ENCODE measurements at places on chromosomes 6 and 20. TPM values are rescaled to one million over a fixed set of nuclear protein-coding genes. Genes with fewer than 3 reads are reported as not detected.

PI16 gene
- not detected for total RNA-seq

CTAGE9 gene
- not detected for total RNA-seq

- no peak for DNase-seq
These were observed 5.5 kb downstream of the VEGFA start for GRCh38 chr6:43775535-43775885.

DNA sequence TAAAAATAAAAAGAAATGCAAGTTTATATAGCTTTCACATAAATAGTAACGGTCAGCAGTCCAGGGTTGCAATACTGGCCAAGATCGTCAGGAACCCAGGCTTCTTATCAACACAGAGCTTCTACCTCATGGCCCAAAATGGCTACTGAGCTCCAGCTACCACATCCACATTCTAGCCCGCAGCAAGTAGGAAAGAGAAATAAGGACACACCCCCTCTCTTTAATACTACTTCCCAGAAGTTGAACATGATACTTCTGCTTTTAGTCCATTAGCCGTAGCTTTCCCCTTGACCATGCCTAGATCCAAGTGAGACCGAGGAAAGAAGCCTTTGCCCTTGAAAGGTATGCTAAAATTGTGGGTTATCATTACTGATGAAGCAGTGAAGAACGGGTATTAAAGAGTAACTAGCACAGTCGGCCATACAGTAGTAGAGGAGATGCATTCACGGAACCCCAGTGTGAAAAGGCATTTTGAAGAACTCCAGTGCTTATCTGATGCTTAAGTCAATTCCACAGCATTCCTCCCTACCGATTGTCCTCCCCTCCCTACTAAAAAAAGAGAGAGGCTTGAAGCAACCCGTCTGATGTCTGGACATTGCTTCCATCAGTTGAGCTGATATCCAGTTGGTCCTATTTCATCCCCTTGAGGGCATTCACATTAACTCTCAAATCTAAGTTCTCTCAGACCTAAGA lies 226.9 kb upstream of the RREB1 start:
- DNase-seq = no peak

DNA sequence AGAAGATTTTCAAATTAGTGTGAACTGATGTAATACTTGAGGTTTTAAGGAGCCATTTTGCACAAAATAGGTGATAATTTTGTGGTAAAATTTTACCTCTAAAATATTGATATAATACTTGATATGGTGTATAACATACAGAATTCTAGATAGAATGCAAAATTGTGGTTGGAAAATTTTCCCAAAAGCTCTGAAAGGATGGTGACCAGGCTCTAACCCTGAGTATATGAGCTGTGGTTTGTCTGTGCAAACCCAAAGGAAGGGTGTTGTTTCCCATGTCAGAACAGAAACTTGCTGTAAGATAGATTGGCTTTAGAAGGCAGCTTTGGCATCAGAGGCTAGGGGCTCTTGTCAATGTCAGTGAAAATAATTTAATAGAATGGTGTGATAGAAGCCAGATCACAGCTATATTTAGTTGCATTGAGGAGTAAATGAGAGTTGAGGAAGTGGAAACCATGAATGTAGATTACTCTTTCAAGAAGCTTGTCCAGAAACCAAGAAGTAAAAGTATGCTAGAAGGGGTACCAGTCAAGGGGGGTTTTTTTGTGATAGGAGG lies 257.7 kb downstream of the FARS2 start:
- no peak for DNase-seq

- DNase-seq = no peak
These were observed 210.4 kb downstream of the KCNQ5 start for GRCh38 chr6:72832271-72832670.

DNA sequence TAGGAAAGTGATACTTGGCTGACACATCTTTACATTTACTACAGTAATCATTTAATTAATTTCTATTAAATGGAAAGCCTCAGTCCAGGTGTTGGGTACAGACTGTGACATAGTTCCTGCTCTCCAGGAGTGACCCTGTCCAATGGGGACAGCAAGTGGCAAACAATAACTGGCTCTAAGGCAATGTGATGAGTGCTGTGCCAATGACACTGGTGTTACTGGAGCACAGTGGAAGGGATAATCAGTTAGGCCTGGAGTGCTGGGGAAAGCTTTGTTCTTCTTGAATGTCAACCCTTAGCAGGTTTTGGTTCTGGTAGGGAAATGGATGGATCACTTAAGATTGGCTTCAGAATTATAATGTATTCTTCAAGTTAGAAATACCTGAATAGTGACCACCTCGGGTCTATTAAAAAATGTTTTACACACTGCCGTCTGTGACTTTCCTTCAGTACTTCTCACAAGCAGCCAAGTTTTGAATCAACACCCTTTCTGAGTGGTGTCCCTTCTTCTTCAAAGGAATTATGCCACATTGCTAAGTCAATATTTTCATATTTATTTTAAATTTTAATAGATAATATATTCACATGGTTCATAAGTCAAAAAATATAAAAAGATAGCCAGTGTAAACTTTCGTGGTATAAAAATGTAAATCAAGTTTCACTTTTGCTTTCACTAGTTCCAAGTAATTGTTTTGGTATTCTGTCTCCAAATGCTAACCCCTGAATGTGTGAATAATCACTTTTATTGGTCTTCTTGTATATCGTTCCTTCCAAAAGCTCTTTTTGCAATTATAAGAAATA lies 9.6 kb downstream of the CMTR1 start:
- no peak for DNase-seq

DNA sequence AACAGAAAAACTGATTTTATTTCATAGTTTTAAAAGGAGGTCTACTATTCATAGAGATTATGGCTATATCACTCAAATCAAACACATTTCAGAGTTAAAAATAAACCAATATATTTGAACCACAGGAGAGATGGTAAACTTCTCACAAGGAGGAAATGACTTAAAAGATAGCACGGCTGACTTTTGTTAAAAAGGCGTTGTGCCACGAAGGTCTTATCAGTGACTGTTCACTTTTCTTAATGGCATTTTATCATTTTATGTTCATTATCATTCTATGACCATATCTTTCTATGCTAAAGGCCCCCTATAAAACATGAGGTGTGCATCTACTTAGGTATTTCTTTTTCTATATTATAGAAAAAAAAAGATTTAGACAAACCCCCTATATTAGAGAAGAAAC lies 19.6 kb downstream of the ELOVL4 start:
- no peak for DNase-seq

GRCh38 chr6:124769811-124770544 lies 192.3 kb upstream of the RNF217 start:
- DNase-seq = no peak

GRCh38 chr6:20574355-20574754 lies 40.1 kb downstream of the CDKAL1 start:
- no peak for DNase-seq

DNA sequence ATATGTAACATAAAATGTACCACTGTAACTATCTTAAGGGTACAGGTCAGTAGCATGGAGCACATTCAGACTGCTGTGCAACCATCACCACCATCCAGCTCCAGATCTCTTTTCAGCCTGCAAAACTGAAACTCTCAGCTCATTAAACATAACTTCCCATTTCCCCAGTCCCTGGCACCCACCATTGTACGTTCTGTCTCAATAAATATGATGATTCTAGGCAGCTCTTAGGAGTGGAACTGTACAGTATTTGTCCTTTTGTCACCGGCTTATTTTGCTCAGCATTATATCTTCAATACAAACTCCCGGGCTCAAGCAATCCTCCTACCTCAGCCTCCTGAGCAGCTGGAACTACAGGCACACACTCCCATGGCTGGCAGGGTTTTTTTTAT lies 1.5 kb downstream of the ZC3H12D start:
- no peak for DNase-seq

DNA sequence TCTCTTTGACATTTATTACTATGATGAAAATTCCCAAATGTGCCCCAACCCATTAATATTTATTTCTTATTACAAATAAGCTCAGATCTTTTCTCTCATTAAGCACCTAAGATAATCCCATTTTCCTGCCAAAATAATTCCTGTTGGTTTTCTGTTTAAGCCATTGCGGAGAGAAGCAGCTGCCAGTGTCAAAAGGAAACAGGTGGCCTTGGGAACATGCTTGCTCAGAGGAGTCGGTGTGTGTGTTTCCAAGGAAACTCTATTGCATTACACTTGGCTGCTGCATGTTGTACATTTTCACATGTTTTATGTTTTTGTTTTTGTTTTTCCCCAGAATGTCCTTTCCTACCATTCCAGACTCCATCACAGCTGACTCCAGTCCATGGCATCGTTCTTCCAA lies 56.4 kb downstream of the CD24 start:
- no peak for DNase-seq

DNA sequence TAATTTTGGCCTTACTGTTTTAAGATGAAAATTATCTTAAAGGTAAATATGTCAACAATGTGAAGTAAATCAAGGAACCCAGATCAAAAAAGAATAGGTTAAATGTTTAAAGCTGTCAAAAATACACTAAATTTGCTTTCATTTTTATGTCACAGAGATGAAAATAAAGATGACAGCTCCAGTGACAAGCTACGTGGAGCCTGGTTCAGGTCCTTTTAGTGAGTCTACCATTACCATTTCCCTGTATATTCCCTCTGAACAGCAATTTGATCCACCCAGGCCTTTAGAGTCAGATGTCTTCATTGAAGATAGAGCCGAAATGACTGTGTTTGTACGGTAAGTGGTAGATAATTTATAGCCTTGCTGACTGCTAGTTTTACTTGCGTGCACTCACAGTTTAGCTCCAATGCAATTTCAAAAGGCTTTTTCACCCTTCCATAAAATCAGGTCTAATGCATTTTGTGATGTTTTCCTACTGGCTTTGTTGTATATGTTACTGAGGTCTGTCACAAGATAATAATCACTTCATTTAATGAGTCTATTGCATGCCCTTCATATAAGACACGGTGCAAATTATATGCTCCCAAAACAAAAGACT lies 1.9 kb downstream of the HEBP2 start:
- DNase-seq = no peak

- no peak for DNase-seq
These were observed 15.0 kb downstream of the ACSS2 start for GRCh38 chr20:34891166-34892062.

- DNase-seq = peak; percentile 74
These were observed 22.8 kb downstream of the ISM1 start for GRCh38 chr20:13243826-13244376.

DNA sequence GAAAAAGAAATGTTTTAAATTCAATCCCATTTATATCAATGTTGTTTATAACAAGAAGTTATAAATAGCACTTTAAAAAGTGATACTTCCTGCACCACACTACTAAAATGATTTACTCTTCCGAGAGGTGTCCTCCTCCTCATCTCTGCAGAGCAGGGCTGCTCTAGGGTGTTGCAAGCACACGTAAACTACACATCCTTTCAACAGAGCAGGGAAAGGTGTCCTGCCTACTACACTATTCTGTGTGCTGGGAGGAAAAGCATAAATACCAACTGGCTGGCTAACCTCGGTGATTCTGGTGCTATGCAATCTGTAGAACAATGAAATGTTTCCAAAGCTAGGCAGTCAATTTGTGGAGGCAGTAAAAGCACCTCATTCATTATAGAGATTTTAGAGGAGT lies 89.5 kb upstream of the MAP7 start:
- no peak for DNase-seq
